ENCODE measurements at places on chromosomes 3 and 15.

DNA sequence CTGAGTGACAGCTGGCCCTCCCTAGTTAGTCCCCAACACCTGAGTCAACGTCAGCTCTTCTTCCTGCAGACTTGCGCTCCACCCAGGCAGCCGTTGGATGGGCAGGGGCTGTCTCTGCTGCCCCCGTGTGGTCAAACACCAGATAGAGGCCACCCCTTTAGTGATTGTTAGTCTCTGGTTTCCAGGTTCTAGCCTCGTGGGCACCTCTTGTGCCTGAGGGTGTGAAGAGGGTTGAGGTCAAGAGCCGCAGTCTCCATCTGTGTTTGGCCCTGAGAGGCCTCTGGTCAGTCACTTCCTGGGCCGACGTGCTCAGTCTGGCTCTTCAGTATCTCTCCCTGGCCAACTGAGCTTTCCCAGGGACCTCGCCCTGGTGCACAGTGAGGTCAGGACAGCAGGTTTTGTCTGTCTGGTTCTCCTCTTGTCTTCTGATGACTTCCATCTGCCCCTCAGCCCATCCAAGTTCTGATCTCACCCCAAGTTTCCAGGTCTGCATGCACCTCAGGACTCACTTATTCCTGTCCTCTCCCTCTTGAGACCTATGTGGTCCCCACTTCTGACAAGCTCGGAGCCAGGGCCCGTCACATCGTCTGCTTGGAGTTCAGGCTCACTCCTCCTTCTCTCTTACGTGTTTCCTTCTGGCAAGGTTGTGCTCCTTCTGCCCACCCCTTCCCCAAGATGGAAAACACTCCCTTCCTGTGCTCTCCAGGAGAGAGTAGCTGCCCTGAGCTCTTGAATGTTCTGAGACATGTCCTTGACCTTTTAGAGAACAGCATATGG lies 20.9 kb downstream of the CD276 start:
- DNase-seq: no peak

GRCh38 chr3:168094877-168095610 lies 680 bp downstream of the GOLIM4 start:
- no peak for DNase-seq

- no peak for DNase-seq
Measured at GRCh38 chr3:64686446-64686908, 1.3 kb downstream of the ADAMTS9 start.

DNA sequence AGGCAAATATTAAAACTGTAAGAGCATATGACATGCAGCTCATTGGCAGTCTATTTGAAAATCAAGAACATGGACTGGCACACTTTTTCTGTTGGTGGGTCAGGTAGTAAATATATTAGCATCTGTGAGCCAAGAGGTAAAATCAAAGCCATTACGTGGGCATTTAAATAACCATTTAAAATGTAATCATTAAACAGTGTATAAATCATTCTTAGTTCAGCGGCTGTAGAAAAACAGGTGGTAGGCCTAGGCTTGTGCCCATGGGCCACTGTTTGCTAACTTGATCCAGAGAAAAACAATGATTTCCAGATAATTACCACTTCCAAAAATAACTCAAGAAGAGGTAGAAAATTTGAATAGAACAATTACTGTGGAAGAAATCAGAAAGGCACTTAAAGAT lies 105.1 kb downstream of the CHST2 start:
- DNase-seq: no peak

GRCh38 chr15:78658823-78659222 lies 17.8 kb upstream of the CHRNB4 start:
- no peak for DNase-seq

DNA sequence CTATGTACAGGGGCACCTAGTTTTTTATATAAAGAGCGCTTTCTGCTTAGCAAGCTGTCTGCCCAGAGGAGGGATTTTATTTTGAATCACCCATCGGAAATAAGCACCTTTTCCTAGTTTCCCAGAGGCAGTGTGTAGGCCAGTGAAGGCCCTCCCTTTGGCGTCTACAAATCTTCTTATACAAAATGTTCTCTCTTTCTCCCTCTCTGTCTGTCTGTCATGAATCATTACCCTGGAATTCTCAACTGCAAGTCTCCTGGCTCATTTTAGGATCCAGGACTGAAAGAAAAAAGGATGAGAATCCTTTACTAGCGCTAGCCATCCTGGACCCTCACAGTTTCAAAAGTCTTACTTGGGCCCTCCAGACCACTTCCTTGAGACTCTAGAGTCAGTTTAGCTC lies 728.1 kb downstream of the OTOL1 start:
- DNase-seq: no peak

DNA sequence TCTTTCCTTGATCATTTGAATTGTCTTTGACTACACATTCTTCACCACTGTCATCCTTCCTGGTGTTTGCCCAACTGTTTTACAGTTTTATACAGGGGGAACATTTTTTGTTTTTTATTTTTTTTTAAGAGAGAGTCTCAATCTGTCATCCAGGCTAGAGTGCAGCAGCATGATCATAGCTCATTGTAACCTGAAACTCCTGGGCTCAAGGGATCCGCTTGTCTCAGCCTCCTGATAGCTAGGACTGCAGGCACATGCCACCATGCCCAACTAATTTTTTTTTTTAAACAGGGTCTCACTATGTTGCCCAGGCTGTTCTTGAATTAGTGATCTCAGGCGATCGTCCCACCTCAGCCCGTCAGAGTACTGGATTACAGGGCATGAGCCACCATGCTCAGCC lies 222.6 kb downstream of the BBX start:
- DNase-seq: no peak

DNA sequence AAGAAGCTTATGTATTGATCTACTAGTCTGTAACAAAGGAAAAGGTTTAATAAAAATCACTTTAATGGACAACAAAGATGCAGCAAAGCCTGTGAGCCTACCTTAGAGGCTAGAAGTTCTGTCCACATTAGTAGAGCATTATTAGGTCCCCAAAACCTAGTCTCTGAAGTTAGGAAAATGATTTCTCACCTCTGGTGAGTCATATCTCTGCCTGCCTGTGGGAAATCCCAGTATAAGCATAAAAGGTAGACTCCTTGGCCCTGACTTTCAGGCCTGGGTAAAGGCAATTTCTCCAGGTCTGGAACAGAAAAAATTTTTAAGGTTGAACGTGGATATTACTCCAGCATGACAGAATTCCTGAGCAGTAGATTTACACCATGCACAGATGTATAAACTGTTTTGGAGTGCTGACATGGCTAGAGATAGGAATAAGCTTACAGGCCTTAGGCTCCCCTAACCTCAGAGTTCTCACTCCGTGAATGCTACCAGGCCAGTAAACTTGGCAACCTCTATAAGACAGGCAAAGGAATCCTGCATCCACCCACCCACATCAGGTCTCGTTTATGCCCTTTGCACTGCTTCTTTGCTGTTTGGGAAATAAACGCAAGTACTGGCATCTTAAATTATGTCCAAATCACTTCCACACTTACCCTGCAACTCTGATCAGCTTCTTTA lies 104.1 kb downstream of the SERPINI1 start:
- no peak for DNase-seq

- DNase-seq: no peak
Measured at GRCh38 chr3:36477655-36478054, 97.4 kb downstream of the STAC start.

GRCh38 chr15:58932710-58933280 lies 684 bp downstream of the SLTM start:
- DNase-seq: no peak

DNA sequence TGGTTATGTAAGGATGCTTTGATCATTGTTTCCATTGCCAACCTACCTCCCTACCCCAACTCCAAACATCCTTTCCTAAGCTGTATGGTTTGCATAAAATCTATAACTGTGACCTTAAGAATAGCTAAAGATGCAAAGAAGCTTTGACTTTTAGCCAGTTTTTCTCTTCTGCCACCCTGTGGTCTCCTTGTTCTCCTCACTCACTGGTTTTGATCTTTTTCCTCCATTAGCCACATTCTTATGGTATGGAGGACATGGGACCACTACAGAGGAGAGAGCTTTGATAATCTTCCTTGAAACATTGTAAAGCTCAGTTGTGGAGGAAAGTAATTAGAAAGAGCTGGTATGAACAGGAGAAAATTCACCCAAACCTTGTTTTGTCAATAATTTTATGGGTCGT lies 115.9 kb downstream of the NEK11 start:
- no peak for DNase-seq

- no peak for DNase-seq
Measured at GRCh38 chr3:12175844-12176453, 17.2 kb upstream of the TIMP4 start.

- DNase-seq: no peak
Measured at GRCh38 chr3:171847133-171847532, 4.0 kb downstream of the TMEM212 start.

DNA sequence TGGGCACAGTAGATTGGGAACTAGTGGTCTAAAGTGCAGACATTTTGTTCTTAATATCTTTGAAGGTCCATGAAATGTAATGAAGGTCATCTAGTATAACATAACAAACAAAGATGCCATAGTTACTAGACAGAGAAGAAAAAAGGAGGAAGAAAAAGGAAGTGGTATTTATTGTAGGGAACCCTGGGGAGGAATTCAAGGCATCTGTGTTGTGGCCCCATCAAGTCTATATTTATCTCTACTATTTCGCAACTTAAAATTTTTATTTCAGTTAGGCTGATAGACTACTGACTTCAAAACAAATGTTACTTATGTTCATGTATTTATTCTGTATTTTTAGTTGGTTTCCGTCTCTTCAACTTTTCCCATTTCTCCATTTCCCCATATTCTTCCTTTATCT lies 48.9 kb upstream of the ZDHHC23 start:
- DNase-seq: no peak

DNA sequence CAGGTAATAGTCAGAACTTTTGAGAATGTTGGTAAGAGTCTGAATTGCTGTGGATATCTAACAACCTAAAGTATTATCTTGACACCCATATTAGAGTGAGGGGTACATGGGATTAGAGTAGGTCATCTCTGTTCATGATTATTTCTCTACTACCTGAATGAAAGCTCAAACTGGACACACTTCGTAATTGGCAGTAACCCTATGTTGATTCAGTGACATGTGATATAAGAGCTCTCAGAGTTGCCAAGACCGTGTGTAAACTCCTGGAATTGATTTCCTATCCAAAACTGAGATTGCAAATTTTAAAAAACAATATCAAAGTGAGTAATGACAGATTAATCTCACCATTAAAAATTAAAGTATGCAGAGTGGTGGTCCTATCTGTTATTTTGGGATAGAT lies 214.8 kb upstream of the ARHGEF26 start:
- DNase-seq: no peak

DNA sequence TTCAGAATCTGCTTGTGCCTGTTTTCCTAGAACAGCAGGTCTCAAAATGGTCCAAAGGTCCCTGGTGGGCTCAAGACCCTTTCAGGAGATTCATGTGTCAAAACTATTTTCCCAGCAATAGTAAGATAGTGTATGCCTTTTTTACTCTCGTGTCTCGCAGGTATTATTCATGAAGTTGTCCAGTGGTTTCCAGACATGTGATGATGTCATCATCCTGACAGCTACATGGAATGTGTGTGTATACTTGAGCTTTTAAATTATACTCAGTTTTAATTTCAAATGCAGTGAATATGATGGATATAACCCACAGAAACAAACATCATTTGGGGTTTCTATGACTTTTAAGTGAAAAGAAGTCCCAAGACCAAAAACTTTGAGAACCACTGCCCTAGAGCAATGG lies 288.6 kb downstream of the NTRK3 start:
- DNase-seq: no peak

DNA sequence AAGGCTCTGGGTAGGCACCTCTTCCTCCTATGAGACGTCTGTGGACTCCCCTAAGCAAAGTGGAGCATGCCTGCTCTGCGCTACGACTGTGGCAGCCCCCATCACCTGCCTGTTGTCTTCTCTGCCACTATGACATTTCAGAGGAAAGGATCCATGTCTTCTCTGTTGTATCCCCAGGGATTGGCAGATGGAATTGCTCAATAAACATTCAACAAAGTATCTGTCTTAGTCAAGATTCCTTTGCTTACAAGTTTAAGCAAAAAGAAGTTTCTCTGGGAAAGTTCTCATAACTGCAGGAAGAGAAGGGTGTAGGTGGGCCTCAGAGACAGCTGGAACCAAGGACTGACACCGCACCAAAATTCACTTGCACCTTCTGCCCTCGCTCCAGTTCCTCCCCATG lies 34.3 kb downstream of the AMOTL2 start:
- DNase-seq: no peak
